ENCODE measurements at places on chromosomes 11 and 22.

DNA sequence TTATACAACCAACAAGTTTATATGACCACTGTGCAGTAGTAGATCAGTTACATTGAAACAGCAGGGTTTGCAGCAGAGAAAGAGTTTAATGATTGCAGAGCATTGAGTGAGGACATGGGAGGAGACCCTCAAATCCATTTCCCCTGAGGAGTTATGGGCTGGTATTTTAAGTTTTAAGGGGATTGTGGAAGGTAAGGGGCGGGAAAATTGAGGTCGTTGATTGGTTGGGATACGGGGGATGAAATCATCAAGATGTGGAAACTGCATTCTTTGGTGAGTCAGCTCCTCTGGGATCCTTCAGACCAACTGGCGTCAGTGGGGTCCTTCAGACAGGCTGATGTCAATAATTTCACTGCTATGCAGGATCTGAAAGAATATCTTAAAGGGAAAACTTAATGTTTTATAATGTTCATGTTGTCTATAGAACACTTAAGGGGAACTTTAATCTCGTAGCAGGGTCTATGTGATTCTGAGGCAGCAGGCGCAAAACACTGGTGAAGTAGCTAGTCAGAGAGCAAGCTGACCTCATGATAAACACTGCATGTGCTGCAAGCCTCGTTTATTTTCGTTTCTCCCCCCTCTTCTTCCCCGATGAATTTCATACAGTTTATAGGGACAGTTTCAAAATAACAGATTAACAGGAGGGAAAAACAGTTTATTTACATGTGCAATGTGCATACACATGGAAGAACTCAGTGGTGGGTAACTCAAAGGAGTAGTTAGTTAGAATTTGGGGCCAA lies 17.4 kb upstream of the BACE1-AS start:
- DNase-seq = no peak

- no peak for DNase-seq
Observed at GRCh38 chr11:14538271-14538925, 18.2 kb upstream of the PSMA1 start.

DNA sequence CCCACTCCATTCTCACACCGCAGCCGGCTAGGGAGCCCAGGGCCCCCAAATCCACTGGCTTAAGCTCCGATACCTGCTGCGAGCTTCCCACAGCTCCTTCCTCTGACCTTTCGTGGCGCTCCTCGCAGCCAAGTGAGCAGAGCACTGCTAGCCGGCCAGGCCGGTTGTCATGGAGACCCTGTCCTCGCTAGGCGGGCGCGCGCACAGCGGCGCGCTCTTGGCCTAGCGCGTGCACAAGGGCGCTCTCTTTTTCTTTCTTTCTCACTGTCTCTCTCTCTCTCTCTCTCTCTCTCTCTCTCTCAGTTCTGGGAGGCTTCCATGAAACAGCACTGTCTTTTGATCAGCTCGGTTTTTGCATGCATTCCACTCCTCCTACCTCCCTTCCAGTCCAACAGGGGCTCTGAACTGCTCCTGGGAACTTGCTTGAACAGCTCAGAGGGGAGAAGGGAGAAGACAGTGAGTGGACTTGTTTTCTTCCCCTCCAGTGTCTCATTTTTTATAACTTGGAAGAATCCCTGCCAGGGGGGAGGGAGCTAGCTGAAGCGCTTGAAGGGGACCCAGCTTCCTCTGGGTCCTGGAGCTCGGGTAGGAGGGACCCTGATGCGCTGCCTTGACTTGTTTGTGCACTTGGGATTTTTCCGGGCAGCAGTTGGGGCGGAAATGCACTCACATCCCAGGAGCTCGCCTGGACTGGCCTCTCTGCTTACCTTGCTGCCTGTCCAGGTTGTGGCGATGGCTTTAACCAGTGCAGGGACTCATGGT lies 100.3 kb upstream of the AKIP1 start:
- peak; percentile 70 for DNase-seq

DNA sequence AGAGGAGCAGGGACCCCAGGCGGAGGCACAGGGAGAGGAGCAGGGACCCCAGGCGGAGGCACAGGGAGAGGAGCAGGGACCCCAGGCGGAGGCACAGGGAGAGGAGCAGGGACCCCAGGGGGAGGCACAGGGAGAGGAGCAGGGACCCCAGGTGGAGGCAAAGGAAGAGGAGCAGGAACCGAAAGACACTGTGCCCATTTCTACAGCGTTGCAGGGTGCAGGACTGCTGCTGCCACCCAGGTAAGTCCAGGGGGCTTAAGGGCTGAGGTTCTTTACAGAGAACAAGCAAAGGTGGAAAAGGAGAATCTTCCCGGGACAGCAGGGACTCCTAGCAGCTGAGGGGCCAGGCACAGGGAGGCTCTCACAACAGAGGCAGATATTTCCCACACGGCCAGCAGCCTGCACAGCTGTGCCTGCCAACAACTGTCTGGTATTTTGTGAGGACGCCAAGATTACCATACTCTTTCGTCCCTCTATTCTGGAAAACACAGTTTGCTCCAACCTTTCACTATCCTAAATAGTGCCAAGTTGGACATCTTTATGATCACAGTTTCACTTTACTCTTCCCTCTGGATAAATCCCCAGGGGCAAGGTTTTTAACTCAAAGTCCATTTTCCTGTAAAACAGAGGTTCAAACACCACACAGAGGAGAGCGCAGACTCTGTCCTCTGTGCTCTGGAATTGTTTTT lies 39.4 kb downstream of the SHANK2 start:
- no peak for DNase-seq

DNA sequence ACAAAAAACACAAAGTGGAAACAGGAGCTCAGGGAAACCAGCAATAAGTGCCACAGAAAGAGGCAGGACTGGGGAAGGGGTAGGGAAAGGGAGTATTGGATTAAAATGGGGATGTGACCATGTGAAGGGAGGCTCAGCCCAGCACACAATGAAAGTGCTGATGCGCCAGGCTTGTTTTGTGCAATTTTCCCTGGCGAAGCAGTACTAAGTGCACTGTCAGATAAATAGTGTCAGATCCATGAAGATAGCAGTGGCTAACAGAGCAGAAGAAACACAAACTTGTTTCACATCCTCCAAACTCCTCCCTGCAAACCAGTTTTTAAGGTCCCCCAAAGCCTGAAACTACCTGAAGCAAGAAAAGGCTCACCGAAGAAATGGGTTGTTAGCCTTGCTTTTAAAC lies 50.7 kb upstream of the RAPSN start:
- DNase-seq = no peak

DNA sequence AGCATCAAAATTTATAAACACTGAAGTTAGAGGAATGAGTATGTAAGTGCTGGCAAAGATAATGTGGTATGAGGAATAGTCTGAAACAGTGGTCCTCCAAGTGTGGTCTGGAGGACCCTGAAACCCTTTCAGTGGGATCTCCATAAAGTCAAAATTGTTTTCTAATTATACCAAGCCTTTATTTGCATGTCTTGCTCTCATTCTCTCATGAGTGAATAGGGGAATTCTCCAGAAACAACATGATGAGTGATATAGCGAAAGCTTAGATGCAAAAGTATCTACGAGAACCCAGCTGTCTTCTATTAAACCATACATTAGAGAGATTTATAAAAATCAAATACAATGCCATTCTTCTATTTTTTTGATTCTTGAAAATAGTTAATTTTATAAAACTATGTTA lies 145.0 kb upstream of the RAG2 start:
- no peak for DNase-seq

GRCh38 chr11:78432058-78432515 lies 14.5 kb upstream of the GAB2 start:
- DNase-seq = peak; percentile 18

All from ACHN (cell line).